ENCODE measurements at places on chromosomes 7 and 10.

- DNase-seq, result no peak
Observed at GRCh38 chr7:98459529-98459928, 58.6 kb upstream of the BAIAP2L1 start.

GRCh38 chr7:110841840-110842545 lies 248.9 kb upstream of the LRRN3 start:
- no peak for DNase-seq

- no peak for DNase-seq
Observed at GRCh38 chr7:14666304-14666703, 236.2 kb downstream of the DGKB start.

DNA sequence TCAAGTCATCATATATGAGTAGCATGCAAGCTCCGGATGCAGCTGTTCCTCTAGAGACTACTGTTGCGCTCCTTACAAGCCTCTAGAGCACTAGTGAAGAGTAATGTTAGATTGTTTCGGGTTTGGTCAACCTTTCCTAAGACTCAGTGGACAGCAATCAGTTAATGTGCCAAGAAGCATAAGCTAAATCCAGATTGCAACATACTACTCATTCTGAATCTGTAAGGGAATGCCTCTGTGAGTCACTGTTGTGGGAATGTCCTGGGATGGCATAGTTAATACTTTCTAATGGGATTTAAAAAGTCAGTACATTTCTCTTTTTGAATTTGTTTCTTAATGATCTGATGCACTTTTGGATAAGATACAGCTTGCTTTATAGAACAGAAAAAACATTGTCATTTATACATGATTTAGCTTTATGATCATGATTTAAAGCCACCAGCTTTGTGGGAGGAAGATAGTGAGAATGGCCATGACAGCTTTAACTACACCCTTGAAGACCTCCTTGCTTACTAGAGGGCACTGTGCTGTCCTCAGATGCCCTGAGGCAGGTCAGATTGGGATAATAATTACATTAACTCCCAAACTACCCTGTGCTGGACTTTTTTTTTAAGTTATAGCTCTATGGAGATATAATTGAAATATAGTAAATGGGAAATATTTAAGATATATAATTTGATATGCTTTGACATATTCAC lies 138.4 kb downstream of the SDK1 start:
- no peak for DNase-seq

DNA sequence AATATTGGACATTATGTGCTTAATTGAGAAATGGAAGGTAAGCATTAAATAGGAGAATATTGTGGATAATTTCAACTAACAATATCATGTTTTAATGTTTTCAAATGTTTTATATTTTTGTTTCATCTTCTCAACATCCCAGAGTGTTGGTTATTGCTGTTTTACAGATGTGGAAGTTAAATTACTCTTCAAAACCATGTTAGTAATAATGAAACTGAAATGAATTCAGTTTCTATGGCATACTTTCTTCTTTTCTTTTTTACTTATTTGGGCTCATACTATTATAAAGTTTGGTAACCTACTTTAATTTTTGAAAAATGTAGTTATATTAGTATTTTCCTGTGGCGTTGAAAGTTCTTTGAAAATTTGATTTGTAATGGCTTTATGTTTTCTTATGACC lies 4.2 kb downstream of the GLRX3 start:
- DNase-seq, result no peak

- no peak for DNase-seq
Observed at GRCh38 chr10:93309062-93309461, 173.1 kb downstream of the MYOF start.

- no peak for DNase-seq
Observed at GRCh38 chr7:43615558-43616145, 32.7 kb downstream of the STK17A start.

DNA sequence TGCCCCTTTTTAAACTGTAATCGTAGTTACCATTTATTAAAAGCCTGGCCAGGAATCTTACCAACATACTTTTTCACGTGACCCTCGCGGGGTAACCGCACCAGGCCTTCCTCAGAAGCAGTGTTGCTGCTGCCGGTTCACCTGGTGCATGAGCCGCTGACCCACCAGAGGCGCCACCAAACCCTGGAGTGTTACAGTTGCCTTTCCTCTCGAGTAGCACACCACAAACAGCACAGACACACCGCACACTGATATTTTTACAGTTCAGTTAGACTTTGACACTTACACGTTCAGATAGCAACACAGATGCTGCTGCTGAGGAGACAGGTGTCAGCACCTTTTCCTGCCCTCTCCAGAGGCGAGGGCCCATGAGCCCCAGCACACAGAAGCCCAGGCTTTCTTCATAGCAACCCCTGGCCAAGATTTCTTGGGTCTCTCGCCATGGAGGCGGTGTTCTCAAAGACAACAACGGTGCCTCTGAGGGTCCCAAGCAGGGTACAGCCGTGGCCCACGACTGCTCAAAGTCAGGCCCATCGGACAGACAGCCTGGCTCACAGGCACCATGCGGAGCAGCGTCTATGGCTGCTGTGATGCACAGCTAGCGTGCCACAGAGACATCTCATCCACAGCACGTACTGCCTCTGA lies 123.1 kb downstream of the DIP2C start:
- no peak for DNase-seq

DNA sequence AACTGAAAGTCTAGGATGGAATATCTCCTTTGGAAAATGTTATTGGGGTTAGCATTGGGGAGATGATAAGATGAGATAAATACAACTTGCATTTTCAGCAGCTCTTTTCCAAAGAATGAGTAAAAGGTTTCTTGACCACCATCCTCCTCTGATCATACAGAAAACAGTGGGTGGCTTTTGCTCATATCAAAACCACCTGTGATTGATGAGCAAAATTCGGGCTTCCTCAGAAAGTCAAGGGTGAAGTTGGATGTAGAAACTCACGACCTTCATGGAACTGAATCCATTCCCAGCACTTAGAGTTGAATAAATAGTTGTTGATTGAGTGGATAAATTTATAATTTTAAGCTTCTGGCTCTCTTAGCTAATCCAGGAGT lies 158.4 kb downstream of the DNAJB6 start:
- DNase-seq, result no peak

DNA sequence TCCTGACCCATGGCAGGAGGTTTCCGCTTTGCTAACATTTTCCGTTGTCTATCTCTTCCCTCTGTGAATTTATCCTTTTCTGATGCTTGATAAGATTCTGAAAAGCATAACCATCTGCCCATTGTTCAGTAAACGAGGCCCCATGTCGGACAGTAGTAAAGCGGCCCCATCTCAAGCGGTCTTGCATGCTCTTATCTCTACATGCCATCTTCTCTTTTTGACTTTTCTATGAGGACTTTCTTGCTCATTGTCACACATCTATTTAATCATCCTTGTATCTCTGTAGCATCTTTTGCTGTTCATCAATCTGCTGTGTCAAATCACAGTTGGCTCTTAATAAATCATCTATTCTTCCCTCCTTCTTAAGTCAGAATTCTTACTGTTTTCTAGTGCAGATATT lies 37.6 kb downstream of the ZNF248 start:
- no peak for DNase-seq

- DNase-seq, result no peak
Observed at GRCh38 chr10:13822490-13822889, 235.7 kb downstream of the PRPF18 start.

GRCh38 chr7:102210787-102211186 lies 75.9 kb upstream of the SH2B2 start:
- no peak for DNase-seq

GRCh38 chr10:121436630-121437341 lies 161.5 kb downstream of the FGFR2 start:
- DNase-seq, result no peak

GRCh38 chr7:31120800-31121513 lies 68.8 kb downstream of the ADCYAP1R1 start:
- no peak for DNase-seq

- no peak for DNase-seq
Observed at GRCh38 chr7:111352319-111352718, 210.0 kb downstream of the IMMP2L start.

GRCh38 chr7:2011266-2012043 lies 221.3 kb downstream of the MAD1L1 start:
- DNase-seq, result no peak

- DNase-seq, result no peak
Observed at GRCh38 chr7:132140341-132140740, 435.9 kb downstream of the PLXNA4 start.

DNA sequence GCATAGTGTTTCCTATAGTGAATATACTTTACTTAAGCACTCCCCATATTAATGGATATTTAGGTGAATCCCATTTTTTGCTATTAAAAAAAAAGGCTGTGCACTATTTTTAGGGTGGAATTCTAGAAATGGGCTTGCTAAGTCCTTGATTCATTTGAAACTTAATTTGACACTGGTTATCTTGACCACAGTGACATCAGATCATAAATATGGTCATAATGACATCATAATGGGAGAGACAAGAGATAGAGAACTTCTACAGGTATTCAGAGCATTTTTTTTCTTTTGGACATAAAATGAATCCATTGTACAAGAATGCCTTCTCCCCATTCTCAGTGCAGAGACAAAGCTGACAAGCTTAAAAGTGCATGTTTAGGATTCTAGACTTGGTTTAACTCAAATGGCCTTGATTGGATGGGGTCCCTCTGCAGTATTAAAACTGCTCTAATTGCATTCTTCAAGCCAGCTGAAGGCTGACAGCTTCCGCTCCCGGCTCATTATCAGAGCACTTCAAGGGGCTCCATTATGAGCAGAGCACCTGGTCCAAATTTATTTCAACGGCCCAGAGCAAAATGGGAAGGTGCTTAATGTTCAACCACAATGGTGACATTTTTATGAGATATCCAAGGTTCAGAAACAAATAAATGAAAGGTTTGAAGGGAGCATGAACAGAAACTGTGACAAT lies 104.8 kb downstream of the JAZF1 start:
- no peak for DNase-seq
